ENCODE measurements at places on chromosomes 7 and 10. TPM values are rescaled to one million over a fixed set of nuclear protein-coding genes. Genes with fewer than 3 reads are reported as not detected.

CYP2C8 gene
- not detected for total RNA-seq

SVOPL gene
- not detected for total RNA-seq

OLAH gene
- total RNA-seq = not detected

SP8 gene
- not detected for total RNA-seq

ABCB1 gene
- total RNA-seq = 0.57 TPM

ANAPC16 gene
- 44.4 TPM for total RNA-seq

CYP3A5 gene
- not detected for total RNA-seq

TRIM73 gene
- total RNA-seq = 0.98 TPM

DDIT4 gene
- 75.0 TPM for total RNA-seq

BMPER gene
- 0.65 TPM for total RNA-seq

HMX3 gene
- not detected for total RNA-seq

KCND2 gene
- total RNA-seq = 0.29 TPM

FANK1 gene
- 2.5 TPM for total RNA-seq

ADRA2A gene
- 0.98 TPM for total RNA-seq

ASB10 gene
- not detected for total RNA-seq

HPSE2 gene
- not detected for total RNA-seq

AGR2 gene
- total RNA-seq = not detected

PNLIP gene
- total RNA-seq = not detected

GDF2 gene
- total RNA-seq = not detected

MLXIPL gene
- total RNA-seq = not detected
